B cell (primary cell): ENCODE measurements at places on chromosomes 12 and 14. TPM values are rescaled to one million over a fixed set of nuclear protein-coding genes. Genes with fewer than 3 reads are reported as not detected.

RHOJ gene
- total RNA-seq: not detected in 2 replicates

TAS2R8 gene
- total RNA-seq: not detected in 2 replicates

CCDC88C gene
- total RNA-seq: 181 and 197 TPM in 2 replicates

SYCP3 gene
- total RNA-seq: 0.12 and 0.80 TPM in 2 replicates

GRCh38 chr12:64193931-64194330 is 28.2 kb downstream of the KICS2 start:
- no peak for DNase-seq

GRCh38 chr14:90760078-90760444 is 56.2 kb downstream of the TTC7B start:
- DNase-seq: no peak

GRCh38 chr14:32512348-32512747 is 183.2 kb downstream of the AKAP6 start:
- DNase-seq: no peak

DNA sequence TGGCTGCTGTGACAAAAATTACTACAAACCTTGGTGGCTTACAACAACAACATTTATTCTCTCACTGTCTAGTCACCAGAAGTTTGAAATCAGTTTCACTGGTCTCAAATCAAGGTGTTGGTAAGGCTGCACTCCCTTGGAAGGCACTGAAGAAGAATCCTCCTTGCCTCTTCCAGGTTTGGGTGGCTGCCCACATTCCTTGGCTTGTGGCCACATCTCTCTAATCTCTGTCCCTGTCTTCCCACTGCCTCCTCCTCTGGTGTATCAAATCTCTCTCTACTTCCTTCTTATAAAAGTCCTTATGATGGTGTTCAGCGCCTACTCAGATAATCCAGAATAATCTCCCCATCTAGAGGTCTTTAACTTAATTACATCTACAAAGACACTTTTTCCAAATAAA is 31.0 kb downstream of the PLCZ1 start:
- DNase-seq: no peak

DNA sequence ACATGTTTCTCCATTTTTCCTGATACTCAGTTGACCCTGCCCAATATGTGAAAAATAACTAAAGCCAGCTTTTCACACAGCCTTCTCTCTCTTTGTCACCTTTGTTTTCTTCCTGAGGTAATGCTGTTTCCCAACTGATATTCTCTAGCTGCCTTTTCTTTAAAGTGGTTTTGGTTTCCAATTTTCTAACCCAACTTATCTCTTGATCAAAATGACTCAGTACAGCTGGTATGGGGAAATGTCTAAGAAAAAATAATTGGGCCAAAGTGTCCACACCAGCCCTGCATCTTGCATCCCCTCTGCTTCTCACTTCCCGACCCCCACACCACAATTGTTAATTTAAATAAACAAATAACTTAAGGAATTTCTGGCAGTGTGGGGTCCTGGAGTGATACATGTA is 193.8 kb downstream of the SYT1 start:
- DNase-seq: no peak

MANSC4 gene
- total RNA-seq: not detected in 2 replicates

- no peak for DNase-seq
These were observed 85.5 kb downstream of the TESC start for GRCh38 chr12:117013726-117014125.

DNA sequence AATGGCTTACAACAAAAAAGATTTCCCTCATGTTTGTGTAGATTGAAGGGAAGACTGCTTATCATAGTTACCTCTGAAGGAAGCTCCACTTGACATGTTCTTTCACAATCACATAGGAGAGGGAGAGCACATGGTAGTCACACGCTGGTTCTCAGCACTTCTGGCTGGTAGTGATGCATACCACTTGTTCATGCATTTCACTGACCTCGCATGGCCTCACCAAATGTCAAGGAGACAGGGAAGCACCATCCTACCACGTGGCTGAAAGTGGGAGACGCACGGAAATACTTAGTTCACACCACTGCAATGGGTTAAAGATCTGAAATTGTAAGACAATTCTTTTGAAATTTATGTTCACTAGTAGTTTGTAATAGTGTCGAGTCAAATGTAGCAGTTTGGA is 74.0 kb downstream of the PDE3A start:
- DNase-seq: no peak

GRCh38 chr12:52631676-52632459 is 13.5 kb upstream of the KRT73 start:
- DNase-seq: no peak

DNA sequence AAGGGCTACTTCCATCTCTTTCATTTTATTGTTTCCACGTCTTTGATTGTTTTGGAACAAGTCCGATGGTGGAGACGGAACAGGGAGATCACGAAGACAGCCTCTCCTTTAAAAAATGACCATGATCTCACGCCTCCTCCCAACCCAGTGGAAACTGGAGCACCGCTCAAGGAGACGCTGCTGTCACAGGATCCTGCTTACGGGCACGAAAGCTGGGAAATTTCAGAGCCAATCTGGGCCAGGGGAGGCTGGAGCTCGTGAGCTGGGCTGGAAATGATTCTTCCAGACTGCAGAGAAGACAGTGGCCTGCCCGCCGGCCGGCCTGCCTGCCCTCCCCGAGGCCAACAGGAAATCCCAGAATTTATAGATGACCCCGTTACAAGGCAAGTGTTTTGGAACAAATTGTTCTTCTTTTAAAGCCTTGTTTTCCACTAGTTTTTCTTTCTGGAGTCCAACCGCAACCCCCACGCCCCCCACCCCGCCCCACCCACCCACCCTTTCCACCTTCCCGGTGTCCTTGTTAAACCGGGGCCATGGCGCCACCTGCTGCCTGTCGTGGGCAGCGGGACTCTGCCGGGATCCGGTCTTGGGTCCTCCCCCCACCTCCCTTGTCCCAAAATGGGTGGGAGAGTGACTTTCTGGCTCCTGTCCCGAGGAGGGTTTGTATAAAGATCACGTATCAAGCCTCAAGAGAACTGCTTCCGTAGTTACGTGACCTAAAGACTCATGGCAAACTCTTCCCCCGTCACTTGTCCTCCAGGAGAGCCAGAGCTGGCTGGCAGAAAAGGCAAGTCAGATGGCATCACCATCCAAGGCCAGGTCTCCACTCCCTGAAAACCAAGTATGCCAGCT is 40.3 kb downstream of the MAP1LC3B2 start:
- DNase-seq: peak; percentile 72

SPRYD3 gene
- 39.8 and 43.3 TPM in 2 replicates for total RNA-seq

FCF1 gene
- 40.6 and 41.6 TPM in 2 replicates for total RNA-seq

- no peak for DNase-seq
These were observed 132.6 kb upstream of the MAP1LC3B2 start for GRCh38 chr12:116426391-116427136.

GRCh38 chr14:32707742-32708500 is 230.8 kb upstream of the NPAS3 start:
- DNase-seq: no peak

DPY19L2 gene
- total RNA-seq: 0.62 TPM in 1 of 2 replicates, not detected in the other

DNA sequence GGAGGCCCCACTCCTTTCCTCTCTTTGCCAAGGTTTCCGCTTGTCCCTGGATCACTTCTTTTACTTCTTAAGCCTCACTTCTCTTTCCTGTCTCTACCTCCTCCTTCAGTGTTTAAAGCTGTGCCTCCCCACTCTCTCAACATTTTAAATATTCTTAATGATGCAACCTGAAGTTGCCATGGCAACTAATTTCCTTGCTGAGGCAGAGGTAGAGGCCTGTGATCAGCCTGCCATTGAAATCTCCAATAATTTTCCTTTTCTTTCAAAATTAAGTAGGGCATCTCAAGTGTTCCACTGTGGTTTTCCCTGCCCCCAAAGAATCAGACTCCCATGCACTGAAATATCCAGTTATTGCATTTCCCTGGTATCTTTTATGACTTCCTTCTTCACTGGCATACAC is 108.6 kb upstream of the VRK1 start:
- no peak for DNase-seq

DNA sequence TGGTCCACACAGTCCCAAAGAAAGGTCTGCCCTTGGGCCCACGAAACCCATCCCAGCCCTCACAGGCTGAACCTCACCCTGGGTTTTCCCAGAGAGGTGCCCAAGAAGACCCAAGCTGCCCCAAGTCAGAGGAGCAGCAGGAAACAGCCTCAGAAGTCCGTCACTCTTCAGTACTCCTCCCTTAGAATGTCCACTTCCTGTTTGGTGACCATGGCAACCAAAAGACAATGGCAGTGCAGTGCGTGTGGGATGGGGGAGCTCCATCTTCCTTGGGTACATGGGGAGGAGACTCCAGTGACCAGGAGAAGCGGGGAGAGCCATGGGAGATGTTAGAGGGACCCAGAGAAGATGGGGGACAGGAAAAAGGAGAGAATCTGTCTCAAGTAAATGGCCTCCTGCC is 11.3 kb downstream of the SELPLG start:
- DNase-seq: peak; percentile 50

DNA sequence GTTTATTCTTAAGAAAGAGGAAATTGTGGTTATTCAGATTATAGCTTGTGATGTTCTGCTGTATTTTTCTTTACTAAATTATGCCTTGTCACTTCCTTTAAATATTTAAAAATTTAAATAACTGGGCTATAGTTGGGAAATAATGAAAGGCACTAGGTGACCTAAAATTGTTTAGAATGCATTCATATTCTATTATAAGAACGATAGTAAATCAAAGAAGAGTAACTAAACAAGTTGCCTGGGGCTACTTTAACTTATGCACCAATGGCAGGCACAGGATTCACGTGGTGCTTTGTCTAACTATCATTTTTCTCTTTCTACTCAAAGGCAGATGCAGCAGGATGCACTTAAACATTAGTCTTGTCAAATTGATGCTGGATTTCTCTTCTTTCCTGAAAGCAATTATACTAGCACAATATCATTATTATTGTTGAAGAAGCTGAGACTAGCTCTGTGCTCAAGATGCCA is 190.7 kb upstream of the PPFIA2 start:
- DNase-seq: no peak

MFAP5 gene
- 0.94 TPM in 1 of 2 replicates, not detected in the other for total RNA-seq
